ENCODE measurements at places on chromosomes 5 and 9. TPM values are rescaled to one million over a fixed set of nuclear protein-coding genes. Genes with fewer than 3 reads are reported as not detected.

DNA sequence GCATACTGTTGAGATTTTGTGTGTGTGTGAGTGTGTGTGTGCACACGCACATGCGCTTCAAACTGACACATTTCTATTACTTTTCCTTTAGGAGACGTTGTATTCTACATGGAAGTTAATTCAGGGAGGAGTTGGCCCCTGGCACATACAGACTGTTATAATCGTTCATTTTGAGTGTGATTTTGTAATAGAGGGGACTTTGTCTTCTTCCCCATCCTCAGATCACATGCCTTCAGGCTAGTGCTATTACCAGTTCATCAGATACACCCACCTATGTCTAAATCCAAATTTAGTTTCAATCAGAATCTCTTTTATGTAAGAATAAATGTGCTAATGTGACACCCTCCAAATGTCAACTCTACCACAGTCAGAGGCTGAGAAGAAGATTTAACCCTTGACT is 90.2 kb downstream of the FBXO4 start:
- H3K4me3 ChIP-seq: no peak overlapping the region
- no peaks in the 10 kb centered on the region for H3K36me3 ChIP-seq
- no peak overlapping the region for H3K27ac ChIP-seq
- no peaks in the 10 kb centered on the region for H3K4me1 ChIP-seq
- DNase-seq: no peak

DNA sequence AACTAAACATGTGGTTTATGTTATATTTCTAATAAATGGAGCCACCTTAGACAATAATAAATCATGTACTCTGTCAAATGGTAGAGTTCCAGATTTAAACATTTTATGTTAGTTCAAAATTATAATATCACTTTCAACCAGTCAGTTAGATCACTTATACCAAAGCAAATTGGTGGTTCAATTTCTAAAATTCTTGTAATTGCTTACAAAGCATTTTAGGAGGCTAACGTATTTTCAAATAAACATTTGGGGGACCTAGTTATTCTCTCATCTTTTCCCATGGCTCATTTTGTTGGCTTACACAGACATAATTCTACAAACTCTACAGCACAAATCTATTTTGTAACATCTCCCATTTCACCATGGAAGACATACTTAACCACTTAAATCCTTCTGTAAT is 39.9 kb downstream of the EDIL3 start:
- no peaks in the 10 kb centered on the region for H3K4me1 ChIP-seq
- no peak overlapping the region for H3K27ac ChIP-seq
- H3K4me3 ChIP-seq: no peak overlapping the region

DNA sequence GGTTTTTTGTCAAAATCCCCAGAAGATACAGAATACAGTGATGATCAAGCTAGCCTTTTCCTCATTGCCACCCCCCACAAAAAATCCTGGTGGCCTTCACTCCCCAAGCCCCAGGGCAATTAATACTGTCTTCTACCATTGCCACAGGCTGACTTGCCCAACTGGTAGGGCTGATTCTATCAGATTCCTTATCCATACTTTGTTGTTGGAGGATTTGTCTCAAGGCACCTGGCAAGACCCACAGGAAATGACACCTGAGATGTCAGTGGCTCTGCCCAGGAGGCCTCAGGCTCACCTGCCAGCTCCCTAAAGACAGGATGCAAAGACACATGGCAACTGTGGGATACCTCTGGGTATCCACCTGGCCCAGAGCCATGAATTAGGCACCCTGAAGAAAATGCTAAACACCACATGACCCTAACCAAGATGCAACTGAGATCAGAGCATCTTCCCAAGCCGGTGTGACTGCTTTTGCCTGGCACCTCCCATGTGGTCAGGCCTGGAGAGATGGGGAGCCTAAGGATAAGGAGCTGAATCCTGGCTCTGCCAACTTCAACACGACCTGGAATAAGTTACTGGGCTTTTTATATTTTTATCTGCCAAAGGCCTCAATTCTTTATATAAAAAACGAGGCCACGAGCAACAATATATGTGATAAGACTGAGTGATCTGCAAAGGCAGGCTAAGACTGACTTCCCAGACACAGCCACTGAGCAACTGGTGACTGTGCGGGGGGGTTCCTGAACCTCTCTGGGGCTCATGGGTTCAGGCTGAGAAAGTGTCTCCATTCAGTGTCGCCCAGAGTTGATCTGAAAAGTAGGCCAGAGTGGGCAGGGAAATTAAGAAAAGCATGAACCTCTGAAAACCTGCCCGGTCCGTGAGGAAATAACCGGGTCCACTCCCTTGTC is 944 bp downstream of the ATOX1 start:
- peaks cover 1% of the 10 kb centered on the region for H3K27me3 ChIP-seq
- H3K27ac ChIP-seq: no peak overlapping the region
- peak overlapping the region; percentile 92 for H3K4me3 ChIP-seq
- peaks cover 4% of the 10 kb centered on the region for H3K36me3 ChIP-seq

DNA sequence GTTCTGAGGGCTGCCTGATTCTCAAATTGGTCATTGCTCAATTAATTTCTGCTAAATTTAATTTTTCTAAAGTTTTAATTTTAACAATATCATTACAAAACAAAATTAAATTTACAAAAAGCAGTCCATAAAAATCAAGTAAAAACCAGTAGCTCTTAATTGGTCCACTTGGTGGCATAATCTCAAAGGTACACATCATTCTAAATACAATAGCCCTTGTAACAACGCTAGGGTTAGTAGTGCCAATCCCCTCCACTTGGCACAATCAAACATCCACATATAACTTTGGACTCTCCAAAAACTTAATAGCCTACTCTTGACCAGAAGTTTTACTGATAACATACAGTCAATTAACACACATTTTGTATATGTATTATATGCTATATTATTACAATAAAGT is 1.9 kb upstream of the NDUFB6 start:
- peaks cover 5% of the 10 kb centered on the region for H3K36me3 ChIP-seq
- H3K27me3 ChIP-seq: peaks cover 5% of the 10 kb centered on the region
- peaks cover 15% of the 10 kb centered on the region for H3K4me1 ChIP-seq
- no peak overlapping the region for H3K27ac ChIP-seq
- no peak for DNase-seq

The CDH12 gene
- 0.26 TPM for total RNA-seq

Measured in endothelial cell (in vitro differentiated cells).